ENCODE measurements at places on chromosomes 11 and 22.

DNA sequence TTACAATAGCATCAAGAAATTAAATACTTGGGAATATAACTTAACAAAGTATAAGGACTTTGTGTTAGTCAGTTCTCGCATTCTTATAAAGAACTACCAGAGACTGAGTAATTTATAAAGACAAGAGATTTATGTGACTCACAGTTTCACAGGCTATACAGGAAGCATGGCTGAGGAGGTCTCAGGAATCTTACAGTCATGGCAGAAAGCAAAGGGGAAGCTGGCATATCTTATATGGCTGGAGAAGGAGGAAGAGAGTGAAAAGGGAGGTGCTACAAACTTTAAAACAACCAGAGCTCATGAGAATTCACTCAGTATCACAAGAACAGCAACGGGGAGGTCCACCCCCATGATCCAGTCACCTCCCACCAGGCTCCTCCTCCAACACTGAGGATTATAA, 32.0 kb upstream of the CCDC134 start:
- no peak for DNase-seq

DNA sequence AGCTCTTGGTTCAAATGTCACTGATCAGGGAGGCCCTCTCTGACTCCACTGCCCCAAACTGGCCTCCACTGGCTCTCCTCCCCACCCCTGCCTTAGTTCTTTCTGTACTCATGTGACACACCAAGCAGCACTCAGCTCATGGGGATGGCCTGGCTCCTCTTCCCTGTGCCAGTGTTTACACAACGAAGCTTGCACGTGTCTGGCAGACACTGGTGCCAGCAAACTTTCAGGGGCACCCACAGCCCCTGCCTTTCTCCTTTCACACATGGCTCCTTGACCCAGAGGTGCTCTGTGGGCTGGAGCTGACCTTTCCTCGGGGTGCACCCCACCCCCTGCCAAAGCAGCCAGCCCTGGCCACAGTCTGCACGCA, 37.6 kb upstream of the PARVG start:
- no peak for DNase-seq

DNA sequence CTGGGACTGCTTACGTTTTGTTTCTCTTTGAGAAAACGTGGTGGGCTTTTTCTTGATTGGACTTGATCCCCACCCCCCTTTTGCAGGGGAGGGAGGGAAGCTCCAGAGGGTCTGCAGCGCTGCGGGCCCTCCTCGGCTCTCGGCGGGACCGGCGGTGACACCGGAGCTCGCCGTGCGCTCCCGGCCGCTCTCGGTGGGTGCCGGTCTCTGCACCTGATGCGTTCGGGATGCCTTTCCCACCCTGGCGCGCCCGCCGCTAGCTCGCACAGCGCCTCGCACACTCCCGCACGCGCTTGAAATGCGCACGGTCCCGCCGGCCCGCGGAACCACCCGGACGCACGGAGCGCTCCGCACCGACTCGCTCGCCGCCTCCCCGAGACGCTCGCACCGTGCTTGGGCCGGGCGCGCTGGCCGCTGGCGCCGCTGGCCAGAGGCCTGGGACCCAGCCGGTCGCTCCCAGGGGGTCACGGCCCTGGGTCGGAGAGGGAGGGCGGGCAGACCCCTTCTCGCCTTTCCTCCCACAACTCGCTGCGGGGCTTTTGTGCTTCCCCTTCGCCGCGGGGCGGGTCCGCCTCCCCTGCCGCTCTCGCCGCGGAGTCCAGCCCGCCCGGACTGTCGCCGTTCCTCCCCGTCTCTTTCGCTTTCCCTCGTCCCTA, 1.0 kb downstream of the ZBTB16 start:
- DNase-seq: no peak

- no peak for DNase-seq
These were observed 11.2 kb downstream of the PLA2G6 start for GRCh38 chr22:38170469-38170868.

DNA sequence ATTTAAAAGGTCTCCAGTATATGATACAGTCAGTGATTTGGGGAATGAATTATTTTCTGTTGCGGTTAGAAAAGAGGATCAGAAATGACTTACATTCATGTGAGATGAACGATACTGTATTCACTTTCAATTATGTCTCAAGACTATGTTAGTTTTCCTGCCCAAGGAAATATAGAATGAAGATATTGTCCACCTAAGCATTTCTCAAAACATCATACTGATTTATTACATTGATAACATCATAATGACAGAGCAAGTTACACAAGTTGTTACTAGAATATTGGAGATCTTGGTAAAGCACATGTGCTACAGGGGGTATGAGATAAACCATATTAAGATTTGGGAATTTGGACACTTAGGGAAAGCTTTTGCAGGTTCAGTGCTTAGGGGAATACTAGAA, 67.8 kb upstream of the OR9G4 start:
- DNase-seq: no peak

DNA sequence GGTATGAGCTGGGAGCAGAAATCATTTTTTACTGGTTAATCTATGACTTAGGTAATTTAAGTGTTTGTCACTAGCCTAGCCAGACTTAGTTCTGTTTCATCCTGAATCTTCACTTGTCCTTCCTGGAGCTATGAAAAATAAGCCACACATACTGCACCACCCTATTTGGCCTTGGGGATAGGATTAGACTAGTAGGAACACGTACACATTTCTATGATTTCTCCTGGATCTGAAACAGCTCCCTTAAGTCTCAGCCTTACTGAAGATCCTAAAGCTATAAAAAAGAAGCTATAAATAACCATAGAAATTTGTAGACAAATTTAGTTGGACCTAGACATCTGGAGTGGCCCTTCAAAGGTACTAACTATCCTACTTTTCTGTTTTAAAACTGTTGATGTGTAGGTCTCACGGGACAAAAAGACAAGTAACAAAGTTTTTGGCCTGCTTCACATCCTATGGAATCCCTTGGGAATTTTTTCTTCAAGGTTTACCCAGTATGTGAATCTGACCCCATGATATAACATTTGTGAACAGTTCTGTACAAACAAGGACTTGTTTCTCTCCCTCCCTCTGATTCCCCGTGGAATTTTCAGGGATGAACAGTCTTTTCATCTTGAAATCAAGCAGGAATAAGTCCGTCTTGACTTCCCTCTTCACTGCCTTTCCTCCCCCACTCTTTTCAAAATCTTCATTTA, 275.0 kb downstream of the FAM76B start:
- DNase-seq: no peak

GRCh38 chr22:44147821-44148574, 32.7 kb upstream of the PARVG start:
- DNase-seq: no peak

- DNase-seq: peak; percentile 79
These were observed 3.9 kb upstream of the BCL9L start for GRCh38 chr11:118929501-118930093.
